ENCODE measurements at places on chromosomes 5 and 9.
A peak's percentile ranks its signal among the peaks of the same experiment; 100 is the strongest.

- DNase-seq: no peak
Measured at GRCh38 chr5:5939759-5940370, 438.5 kb downstream of the MED10 start.

DNA sequence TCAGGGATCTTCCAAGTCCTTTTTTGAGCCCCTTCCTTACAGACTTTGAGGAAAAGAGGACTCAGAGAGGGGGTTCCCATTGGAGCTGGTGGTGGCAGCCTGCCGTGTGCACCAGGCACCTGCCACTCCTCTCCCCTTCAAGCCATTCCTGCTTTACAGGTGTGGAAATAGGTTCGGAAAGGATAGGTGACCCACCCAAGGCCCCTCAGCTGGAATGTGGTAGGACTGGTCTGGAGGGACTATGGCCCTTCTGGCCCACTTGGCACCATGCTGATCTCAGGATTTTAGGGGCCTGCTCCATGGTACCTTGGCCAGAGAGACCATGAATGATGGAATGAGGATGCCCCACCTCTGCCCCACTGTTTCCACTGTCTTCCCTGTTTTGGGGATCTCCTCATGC, 1.4 kb downstream of the GALNT12 start:
- no peak for DNase-seq

- DNase-seq: no peak
Measured at GRCh38 chr9:3447143-3447542, 78.7 kb downstream of the RFX3 start.

GRCh38 chr9:127112735-127113161, 9.7 kb downstream of the ANGPTL2 start:
- peak; percentile 26 for DNase-seq

DNA sequence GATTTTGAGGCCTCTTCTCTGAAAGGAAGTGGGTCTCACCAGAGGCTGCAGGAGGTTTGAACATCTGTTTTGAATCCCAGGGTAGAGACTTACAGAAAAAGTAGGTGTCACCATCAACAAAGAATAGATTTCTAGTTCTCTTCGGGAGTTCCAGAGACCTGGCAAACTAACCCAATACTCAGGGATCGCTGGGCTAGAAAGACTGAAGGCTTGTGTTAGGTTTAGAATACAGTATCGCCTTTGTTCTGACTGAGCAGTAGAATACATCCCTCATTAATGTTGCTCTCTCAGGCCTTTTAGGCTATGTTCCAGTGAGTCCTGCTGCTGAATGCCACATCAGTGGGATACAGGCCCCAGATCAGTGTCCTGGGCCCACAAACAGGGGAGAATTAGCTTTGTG, 27.2 kb downstream of the RUSC2 start:
- DNase-seq: no peak

- DNase-seq: no peak
Measured at GRCh38 chr5:74127381-74128320, 501.7 kb downstream of the ARHGEF28 start.

- DNase-seq: no peak
Measured at GRCh38 chr5:149666212-149666852, 63.8 kb upstream of the PPARGC1B start.

- DNase-seq: no peak
Measured at GRCh38 chr5:69092969-69093368, 845 bp upstream of the SLC30A5 start.

- peak; percentile 36 for DNase-seq
Measured at GRCh38 chr5:68007451-68007850, 208.1 kb upstream of the PIK3R1 start.

DNA sequence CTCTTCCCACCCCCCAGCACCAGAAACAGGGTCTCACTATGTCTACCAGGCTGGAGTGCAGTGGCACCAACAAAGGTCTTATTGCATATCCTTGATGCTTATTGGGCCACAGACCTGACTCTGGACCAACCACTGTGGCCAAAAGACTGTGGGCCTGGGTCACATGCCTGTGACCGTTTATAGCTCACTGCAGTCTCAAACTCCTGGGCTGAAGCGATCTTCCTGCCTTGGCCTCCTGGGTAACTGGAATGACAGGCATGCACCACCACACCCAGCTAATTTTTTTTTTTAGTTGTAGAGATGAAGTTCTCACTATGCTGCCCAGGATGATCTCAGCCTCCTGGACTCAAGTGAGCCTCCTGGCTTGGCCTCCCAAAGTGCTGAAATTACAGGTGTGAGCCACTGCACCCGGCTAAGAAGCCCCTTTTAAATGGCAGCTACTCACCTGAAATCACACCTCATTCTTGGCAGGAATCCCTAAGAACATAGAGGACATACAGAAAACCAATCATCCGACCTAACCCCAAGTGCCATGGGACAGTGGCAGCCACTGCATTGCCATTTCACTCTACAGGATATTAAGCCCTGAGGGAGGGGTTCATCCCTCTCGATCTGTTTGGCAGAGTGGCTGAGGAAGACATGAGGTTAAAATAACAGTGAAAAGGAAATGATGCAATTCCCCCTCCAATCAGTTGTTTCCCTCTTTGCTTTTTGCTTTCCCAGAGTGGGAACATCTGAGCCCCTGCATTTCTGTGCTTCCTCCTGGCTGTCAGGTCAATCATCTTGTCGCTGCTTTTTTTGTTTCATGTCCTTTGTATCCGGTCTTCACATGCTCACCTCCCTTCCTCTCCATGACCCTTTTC, 74.6 kb downstream of the LRRC70 start:
- no peak for DNase-seq

DNA sequence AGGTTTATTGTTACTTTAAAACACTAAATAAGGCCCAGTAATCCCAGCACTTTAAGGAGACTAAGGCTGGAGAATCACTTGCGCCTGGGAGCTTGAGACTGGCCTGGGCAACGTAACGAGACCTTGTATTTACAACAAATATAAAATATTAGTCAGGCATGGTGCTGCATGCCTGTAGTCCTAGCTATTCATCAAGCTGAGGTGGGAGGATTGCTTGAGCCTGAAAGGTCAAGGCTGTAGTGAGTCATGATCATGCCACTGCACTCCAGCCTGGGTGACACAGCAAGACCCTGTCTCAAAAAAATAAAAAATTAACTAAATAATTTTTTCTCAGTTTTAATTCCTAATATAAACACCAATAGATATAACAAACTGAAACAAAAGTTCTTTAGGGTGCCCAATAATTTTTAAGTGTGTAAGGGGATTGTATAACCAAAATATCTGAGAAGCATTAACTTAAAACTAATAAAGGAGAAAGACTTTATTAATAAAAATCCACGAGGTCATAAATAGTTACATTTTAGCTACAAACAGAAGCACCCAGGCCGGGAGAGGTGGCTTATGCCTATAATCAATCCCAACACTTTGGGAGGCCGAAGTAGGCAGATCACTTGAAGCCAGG, 32.7 kb downstream of the FAM13B start:
- DNase-seq: peak; percentile 34

GRCh38 chr9:83582029-83582428, 40.9 kb upstream of the IDNK start:
- no peak for DNase-seq

- no peak for DNase-seq
Measured at GRCh38 chr5:67029481-67029880, 167.1 kb downstream of the CD180 start.

DNA sequence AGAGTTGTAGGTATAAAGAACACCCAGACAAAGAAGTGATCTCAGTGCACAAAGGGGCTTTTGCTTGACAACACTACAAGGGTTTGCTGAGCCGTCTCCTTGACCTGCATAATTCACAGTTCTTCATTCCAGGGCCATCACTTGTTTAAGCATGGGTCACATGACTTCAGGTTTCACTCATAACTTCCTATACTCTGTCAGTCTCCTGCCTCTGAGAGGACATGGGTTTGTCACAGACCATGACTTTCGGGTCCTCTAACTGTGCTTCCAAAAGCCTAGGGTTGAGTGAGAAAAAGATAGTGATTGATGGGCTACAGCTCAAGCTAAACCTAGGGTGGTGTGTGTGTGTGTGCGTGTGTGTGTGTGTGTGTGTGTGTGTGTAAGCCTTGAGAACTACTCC, 166.4 kb downstream of the CDH6 start:
- no peak for DNase-seq

DNA sequence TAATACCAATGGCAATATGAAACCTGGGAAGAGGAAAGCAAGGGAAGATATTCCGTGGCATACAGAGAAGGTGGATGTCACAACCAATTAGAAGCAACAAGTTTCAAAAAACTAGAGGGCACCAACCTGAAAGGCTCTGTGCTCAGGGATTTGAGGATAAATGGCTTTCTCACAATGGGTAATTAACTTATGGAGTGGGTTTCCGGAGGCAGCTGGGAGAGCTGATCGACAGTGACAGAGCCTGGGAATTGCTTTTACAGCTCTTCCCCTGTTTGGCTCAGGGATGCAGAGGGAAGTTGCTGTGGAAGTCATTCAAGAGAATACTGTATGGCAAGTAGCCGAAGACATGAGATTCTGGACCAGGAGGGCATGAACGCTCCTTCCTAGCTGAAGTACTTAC, 237.0 kb downstream of the KIF4B start:
- no peak for DNase-seq

DNA sequence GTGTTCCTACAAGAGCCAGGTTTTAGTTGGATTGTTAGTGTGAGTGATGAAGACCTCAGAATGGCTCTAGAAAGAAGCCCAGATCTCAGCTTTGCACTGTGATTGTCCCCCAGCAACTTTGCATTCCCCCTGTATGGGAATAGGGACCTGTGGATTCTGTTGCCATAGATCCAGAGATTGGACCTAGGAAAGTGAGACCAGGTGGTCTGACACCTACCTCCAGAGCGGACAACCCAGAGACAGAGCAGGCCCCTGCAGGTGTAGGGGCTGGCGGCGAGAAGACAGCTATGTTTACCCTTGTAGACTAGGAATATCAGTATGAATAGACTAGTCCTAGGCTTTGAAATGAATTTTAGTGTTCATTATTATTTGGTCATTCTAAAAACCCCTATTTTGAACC, 53.6 kb downstream of the IRF1 start:
- no peak for DNase-seq

GRCh38 chr5:157348049-157348400, 82.1 kb downstream of the CYFIP2 start:
- DNase-seq: no peak

DNA sequence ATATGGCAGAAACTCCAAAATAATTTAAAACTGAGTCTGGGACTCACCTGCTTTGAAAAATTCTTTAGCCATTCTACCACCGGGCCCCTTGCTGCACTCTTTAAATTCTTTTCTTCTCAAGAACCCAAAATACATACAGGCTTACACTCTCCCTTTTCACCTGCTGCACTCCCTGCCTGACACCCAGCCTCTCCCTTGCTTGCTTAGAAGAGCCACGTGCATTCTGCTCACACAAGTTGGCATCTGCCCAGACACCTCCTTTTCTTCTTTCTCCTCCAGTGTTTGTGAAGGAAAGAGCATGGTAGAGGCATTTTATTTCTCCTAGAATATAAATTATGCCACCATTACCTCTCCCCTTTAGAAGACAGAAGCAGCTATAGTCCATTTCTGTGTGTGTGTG, 39.0 kb upstream of the AOPEP start:
- DNase-seq: no peak

DNA sequence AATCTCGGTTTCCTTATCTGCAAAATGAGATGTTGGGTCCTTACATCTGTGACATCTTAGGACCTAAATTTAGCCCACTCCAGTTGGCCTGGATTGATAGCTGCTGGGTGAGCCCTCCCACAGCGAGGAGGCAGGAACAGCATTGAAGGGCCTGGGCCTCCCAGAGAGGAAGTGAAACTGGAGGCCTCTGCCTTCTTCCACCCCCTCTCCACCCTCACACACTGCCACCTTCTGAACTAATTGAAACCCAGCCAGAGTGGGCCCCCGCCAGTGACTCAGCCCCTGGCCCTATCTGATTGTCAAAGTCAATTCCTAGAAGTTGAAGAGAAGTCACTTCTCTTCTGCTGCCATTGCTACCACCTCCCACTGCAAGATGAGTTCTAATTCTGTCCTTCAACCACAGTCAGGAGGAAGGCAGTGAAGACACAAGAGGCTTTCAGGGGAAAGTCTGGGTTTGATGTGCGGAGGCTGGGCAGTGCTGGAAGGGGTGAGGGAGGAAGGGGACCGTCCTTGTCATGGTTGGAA, 55.2 kb upstream of the NEK6 start:
- no peak for DNase-seq

DNA sequence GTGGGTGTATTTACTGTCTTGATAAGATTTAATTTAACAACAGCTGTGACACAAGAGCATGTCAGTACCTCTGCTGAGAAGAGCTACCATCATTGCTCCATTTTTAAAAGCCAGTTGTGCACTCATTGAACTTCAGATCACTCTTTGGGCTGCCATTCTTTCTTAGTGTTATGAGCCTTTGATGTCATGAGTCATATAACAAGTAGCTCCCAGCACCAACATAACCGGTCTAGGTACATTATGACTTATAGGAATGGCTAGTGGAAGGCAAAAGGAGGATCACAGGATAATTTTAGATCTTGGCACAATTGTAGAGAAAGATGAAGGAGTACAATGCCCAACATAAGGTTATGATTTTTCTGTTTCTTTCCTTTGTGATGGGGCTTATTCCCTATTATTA, 170.8 kb upstream of the FBN2 start:
- DNase-seq: peak; percentile 80

DNA sequence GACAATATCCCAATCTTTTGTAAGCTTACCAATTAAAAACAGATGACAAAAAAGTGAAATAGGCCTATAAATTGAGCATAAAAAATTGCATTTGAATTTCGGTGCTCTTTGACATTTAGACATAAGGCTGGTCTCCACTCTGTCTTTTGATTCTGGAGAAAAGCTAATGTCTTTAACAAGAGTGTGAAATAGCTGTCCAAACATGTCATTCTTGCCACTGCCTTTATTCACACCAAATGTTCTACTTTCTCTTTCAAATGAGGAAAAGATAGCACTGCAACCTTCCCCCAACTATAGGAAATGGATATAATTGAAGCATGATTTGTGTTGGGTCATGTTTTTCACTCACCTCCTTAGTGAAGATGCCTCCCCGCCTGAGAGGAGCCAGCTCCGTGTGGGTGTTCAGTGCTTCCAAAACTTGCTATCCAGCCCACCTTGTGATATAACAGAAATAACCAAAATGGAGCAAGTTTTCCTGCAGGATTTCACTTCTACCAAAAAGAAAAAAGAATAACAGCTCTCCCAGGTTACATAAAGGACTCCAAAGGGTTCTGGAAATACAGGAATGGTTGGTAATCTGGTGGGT, 55.2 kb upstream of the STK32A start:
- DNase-seq: no peak

DNA sequence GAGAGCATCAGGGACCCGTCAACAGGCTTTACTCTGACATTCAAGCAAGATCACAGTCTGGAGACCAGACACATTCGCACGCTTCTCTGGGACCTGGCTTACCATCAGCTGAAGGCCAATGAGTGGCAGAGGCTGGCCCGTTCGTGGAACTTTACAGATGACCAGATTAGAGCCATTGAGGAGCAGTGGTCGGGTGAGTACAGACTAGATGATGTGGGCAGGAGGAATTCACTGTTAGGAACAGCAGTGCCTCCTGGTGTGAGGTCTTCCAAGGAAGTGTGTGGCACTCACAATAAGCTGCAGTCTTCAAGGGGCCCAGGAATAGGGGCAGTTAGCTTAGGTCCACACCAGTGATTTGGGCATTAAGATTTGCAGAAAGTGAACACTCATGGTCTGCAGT, 50.4 kb downstream of the POC5 start:
- DNase-seq: no peak

Measured in epithelial cell of prostate (primary cell).